ENCODE measurements at places on chromosomes 2 and 18.

DNA sequence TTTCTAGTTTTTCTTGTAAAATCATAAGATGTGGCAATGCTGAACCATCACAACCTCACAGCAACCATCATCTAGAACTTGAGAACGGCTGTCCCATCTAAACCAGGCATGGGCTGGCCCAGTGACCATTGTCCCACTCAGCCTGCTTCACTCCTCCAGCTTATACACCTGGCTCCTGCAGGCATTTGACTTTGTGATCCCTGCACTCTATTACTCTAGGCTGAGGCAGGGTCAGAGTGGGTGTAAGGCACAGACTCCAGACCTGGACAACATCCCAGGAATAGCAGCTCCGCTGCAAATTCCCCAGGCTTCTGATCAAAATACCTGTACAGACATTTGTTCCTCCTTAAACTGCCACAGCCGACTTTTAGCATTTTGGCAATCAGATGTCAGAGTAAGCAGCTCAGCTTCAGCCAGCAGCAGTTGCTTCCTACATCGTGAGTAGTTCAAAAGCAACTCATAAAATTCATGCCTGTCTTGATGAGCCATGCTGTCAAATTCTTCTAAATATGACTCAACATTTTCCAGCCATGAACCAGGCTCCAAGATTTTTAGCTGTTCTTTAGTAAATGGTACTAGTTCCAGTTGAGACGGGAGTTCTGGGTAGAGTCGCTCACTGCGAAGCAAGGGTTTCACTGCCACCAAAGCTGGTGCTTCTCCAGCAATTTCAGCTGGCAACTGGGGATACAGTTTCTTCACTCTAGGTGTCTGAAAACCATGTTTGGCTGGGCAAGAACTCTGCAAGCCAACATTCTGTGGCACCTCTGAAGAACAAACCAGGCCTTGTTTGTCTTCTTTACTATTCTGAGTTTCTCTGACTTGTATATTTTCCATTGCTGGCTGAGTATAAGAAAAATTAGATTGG is 12.8 kb downstream of the EPG5 start:
- peak; percentile 56 for DNase-seq

DNA sequence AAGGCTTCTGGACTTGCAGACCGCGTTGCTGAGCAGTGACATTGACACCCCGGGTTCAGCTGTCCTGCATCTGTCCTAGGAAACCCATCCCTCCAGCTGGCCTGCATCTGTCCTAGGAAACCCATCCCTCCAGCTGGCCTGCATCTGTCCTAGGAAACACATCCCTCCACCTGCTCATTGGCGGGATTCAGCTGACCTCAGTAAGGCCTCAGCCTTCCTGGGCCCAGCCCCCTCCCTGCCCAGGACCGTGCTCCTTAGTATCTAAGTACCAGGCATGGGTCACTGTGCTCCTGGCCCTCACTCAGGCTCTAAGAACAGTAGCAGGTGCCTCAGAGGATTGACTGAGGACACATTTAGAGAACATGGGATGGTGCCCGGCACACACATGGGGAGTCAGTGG is 1.2 kb downstream of the MLPH start:
- DNase-seq, result no peak

- DNase-seq, result no peak
Observed at GRCh38 chr2:197498937-197499593, 575 bp downstream of the HSPD1 start.

- no peak for DNase-seq
Observed at GRCh38 chr2:112962308-112963175, 15.3 kb upstream of the IL36G start.

- DNase-seq, result no peak
Observed at GRCh38 chr2:106562268-106563186, 75.4 kb downstream of the CD8B2 start.

DNA sequence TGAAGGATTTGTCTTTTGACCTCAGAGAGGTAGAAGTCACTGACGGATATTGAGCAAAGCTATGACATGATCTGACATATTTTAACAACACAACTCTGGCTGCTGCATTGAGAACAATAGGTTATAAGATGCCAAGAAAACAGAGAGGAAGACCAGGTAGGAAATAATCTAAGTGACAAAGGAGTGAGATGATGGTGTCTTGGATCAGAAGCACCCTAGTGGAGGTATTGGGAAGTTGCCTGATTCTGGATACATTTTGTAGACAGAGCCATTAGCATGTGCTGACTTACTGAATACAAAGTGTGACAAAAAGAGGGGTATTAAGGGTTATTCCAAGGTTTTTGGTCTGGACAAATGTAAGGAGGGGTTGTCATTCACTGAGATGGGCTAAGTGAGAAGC is 1438.1 kb downstream of the DPP10 start:
- DNase-seq, result no peak

DNA sequence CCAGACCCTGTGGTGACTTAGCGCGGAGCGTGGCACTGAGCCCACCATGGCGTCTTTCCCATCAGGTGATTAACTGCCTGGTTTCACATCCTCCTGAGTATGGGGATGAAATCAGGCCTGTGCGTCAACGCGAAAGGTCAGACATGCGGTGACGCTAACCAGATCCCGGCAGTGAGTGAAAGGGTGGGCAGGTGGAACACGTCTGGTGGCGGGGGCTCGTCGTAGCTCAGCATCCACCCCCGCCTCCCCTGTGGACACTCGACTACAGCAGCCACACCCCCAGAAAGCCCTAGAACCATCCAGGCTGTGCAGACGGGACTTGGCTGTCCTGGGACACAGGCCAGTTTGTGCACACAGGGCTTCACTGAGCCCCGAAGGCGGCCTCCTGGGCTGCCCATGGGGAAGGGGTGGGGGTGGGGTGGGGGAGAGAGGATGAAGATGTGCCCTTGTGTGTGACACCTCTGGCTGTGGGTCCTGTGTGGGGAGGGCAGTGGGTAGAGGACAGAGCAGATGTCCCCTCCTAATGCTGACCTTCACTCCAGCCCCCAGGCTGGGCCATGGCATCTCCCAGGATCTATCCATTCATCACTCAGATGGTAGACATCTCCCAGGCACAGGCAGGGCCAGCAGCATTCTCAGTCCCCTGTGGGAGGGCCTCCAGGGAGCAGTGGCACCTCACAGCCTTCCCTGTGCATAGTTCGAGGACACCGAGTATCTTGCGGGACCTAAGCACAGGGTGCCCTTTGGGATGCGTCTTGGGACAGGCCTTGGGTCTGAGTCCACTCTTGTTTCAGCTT is 27.5 kb downstream of the RAMP1 start:
- DNase-seq, result no peak

DNA sequence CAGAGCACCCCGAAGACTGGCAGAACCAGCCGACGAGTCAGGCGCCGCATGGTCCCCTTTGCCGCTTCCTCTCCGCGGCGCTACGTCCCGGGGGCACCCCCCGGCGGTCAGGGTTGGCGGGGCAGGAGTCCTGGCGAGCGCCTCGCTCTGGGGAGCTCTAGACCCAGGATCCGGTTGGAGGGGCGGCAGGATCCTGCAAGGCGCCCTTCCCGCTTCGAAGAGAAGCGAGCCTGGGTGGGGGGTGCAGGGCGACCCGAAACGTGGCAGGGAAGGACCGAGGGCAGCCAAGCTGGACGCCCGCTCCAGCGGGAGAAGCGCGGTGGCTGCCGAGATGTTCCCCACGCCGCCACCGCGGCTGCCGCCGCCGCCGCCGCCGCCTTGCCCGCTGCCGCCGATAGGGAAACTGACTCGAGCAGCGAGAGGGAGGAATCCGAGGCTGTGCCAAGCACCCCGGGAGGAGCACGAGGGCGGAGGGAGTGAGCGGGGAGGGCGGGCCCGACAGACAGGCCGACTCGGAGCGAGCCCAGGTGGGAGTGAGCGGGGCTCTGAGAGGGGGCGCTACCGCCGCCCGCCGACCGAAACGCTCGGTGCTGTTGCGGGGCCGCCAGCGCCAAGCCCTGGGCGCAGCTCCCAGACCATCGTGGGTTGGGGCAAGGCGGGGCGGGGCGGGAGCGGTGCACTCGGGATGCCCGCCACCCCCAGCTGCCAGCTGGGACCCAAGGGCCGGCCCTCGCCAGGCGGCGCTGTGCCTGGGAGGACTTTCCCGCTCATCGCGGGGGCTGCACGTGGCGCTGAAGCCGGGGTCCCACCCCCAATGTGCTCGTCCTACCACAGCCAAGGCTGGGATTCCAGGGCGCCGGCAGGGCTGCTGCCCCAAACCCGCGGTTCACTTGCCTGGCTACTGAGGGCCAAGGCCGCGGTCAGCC is at the start of gene GALNT14:
Gene GALNT14 (minus strand): TSS at position 404 of the 926 bp plus-strand sequence. CDS start 354 bp downstream, at position 50.
- DNase-seq, result peak; percentile 45

DNA sequence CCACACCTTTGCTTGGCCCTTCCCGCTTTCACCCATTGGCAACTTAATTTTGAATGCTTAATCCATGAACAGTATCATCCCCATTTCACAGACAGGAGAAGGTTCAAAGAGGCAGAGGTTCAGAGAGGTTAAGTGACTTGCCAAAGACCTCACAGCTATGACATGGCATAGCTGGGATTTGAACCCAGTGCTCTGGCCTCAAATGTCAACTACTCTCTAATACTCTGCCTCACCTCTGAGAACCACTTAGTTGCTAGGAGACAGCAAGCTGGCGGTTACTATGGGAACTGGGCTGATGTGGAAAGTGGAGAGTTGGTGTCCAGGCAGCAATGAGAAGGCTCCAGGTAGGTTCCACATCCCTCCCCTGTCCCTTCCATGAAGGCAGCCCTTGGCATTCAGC is 15.8 kb upstream of the PRSS56 start:
- no peak for DNase-seq

DNA sequence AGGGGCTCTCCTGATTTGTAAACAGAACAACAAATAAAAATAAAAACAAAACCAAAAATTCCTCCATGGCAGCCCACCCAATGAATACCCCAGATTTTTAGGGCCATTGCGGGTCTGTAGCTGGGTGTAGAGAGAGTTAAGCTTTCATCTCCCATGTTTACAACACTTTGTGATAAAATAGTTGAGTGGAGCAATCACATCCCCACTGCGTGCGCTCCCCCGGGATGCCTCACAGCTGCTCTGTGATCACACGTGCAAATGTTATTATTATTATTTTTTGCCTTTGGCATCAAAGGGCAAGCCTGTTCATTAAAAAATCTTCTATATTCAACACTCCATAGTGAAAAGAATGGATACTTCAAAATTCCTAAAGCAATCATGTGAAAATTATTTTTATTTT is 118.0 kb downstream of the MBP start:
- DNase-seq, result no peak

DNA sequence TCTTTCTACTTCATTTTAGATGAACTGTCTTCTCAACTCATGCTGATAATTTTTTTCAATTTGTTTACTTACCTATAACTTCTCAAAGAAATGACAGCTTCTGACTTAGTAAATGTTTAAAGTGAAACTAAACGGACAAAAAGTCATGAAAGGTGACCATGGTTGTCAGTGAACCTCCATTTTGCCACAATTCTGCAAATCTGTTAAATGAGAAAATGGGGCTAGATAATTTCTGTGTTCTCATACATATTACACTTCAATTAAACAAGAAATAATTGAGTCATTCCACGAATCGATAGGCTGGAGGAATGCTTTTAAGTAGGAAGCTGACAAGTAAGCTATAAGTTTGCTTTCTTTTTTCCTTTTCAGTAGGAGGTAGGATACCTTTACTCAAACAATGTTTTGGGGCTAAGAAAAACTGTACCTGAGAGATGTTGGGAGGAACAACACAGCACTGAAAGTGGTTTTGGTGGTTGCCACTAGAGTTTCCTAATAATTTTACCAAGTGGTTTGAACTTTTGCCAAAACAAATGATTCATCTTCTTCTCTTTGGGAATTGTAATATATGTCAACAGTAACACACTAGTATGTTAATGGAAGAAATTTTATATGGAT is 17.1 kb downstream of the DYNAP start:
- DNase-seq, result peak; percentile 2

- no peak for DNase-seq
Observed at GRCh38 chr2:6945087-6945813, 28.0 kb downstream of the RNF144A start.

DNA sequence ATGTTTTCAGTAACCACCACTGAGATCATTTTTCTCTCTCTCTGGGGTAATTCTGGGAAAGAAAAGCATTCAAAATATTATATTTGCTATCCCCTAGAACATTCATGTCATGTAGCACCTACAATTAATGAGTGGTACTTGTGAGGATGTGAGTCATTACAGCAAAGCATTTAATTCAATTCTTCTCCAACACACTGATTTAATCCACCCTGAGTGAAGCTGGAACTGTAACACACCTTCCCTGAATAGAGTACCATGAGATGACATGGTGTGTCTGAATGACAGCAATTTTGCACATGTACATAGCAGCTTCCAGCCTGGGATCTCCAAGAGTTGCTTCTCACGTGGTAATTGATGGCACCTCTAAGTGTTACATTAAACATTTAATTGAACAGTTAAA is 207.1 kb upstream of the SLC14A2 start:
- no peak for DNase-seq

DNA sequence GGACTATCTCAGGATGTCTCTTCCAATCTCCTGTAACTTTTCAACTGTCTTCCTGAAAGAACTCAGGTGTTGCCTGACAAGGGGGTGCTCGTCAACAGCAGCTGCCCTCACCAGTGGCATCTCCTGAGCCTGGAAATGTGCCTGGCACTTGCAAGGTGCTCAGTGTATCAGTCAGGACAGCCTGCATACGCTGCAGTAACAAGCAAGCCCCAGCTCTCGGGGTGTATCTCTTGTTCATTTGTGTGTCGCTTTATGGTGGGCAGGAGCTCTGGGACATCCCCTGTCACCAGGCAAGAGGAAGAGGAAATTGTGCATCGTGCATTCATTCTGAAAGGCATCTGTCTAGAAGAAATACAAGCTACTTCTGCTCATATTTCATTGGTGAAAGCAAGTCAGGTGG is 263.1 kb downstream of the DCDC2C start:
- no peak for DNase-seq

DNA sequence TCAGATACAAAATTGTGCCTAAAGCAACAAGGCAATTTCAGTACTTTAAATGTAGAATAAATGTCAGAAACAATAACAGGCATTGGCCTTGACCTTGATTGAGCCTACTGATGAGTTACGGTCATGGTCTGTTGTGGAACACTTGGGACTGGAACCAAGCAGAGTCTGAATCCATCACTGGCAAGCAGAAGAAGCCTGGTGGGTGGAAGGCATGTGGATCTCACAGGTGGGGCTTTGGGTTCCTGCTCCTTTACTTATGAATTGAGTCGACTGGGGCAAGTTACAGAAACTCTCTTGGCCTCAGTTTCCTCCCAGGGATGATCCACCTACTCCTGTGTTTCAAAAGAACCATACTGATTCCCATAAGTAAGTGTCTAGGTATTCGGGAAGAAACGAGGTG is 102.3 kb downstream of the KCNF1 start:
- no peak for DNase-seq

- no peak for DNase-seq
Observed at GRCh38 chr2:207265869-207266268, 100.1 kb upstream of the KLF7 start.

DNA sequence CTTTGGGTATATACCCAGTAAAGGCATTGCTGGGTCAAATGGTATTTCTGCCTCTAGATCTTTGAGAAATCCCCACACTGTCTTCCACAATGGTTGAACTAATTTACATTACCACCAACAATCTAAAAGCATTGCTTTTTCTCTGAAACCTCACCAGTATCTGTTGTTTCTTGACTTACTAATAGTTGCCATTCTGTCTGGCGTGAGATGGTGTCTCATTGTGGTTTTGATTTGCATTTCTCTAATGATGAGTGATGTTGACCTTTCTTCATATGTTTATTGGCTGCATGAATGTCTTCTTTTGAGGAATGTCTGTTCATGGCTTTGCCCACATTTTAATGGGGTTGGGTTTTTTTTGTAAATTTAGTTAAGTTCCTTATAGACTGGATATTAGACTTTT is 382.6 kb upstream of the ZNF804A start:
- no peak for DNase-seq
